Colonic mucosa (tissue), 4 donors: ENCODE measurements at places on chromosomes 2 and 18. TPM values are rescaled to one million over a fixed set of nuclear protein-coding genes. Genes with fewer than 3 reads are reported as not detected.

Gene HRH4
- total RNA-seq, result not detected

GRCh38 chr2:39433586-39434195 lies 3.4 kb downstream of the MAP4K3 start:
- DNase-seq, result no peak

- DNase-seq, result no peak
Observed at GRCh38 chr18:3147935-3148554, 71.7 kb downstream of the MYOM1 start.

- DNase-seq, result no peak
Observed at GRCh38 chr2:8835279-8835678, 2.1 kb downstream of the KIDINS220 start.

DNA sequence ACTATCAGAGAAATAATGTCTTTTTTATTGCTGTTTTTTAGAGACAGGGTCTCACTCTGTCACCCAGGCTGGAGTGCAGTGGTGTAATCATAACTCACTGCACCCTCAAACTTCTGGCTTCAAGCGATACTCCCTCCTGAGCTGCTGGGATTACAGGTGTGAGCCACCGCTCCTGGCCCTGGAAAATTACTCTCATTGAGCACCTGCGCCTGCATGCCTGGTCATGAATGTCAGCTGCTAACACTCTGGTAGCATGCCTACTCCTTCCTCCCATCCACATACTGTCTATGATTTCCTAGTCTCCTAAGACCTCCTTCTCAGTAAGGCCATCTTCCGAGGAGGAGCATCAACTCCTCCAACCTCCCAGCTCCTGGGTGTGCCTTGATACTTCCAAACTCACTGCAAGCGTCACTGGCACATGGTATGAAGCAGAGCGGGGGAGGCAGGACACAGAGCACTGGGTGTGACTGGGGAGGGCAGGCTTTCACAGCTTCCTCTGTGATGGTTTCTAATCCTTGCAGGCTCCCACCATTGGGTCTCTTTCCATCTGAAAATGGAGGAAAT lies 1.6 kb upstream of the MAP2 start:
- DNase-seq, result no peak
